ENCODE measurements at places on chromosomes 2 and 18. TPM values are rescaled to one million over a fixed set of nuclear protein-coding genes. Genes with fewer than 3 reads are reported as not detected.

AQP12B gene
- not detected for total RNA-seq

APCDD1 gene
- total RNA-seq = 0.07 TPM

PTH2R gene
- total RNA-seq = not detected

ANKRD30B gene
- total RNA-seq = not detected

FSIP2 gene
- total RNA-seq = not detected

ALK gene
- not detected for total RNA-seq
